ENCODE measurements at places on chromosomes 5 and 9. TPM values are rescaled to one million over a fixed set of nuclear protein-coding genes. Genes with fewer than 3 reads are reported as not detected.

Gene CDC20B
- not detected for polyA plus RNA-seq

Gene GSN
- 493 TPM for polyA plus RNA-seq

Gene QRFP
- polyA plus RNA-seq, result not detected

Gene PCDHA1
- 0.04 TPM for polyA plus RNA-seq

Gene PCDHGA7
- 3.6 TPM for polyA plus RNA-seq

Gene COL23A1
- not detected for polyA plus RNA-seq

Gene C5orf52
- not detected for polyA plus RNA-seq

Gene AK3
- 46.1 TPM for polyA plus RNA-seq

Gene PSAT1
- polyA plus RNA-seq, result 307 TPM

Gene FOXD1
- polyA plus RNA-seq, result 4.9 TPM

Gene SPINK6
- polyA plus RNA-seq, result not detected

Gene ADAMTSL2
- not detected for polyA plus RNA-seq

Gene ZNF462
- polyA plus RNA-seq, result 3.5 TPM

Gene NPDC1
- polyA plus RNA-seq, result 21.8 TPM

Gene SLC45A2
- not detected for polyA plus RNA-seq

Gene RNF208
- 0.39 TPM for polyA plus RNA-seq

Gene WDR38
- polyA plus RNA-seq, result not detected

Gene BTNL9
- not detected for polyA plus RNA-seq

Gene ADAMTS2
- 80.0 TPM for polyA plus RNA-seq

Gene PCDHGA11
- polyA plus RNA-seq, result 7.4 TPM

Gene KIF24
- polyA plus RNA-seq, result 1.6 TPM

Gene FOXD4L6
- not detected for polyA plus RNA-seq

Gene NR6A1
- polyA plus RNA-seq, result 0.23 TPM

Gene AHRR
- 36.4 TPM for polyA plus RNA-seq

All from BJ (cell line).